GDM1 (cell line): ENCODE measurements at places on chromosomes 2 and 18.

GRCh38 chr2:233772583-233772982 lies 5.5 kb upstream of the MROH2A start:
- DNase-seq: no peak

GRCh38 chr2:45577441-45577840 lies 33.6 kb downstream of the SRBD1 start:
- no peak for DNase-seq

DNA sequence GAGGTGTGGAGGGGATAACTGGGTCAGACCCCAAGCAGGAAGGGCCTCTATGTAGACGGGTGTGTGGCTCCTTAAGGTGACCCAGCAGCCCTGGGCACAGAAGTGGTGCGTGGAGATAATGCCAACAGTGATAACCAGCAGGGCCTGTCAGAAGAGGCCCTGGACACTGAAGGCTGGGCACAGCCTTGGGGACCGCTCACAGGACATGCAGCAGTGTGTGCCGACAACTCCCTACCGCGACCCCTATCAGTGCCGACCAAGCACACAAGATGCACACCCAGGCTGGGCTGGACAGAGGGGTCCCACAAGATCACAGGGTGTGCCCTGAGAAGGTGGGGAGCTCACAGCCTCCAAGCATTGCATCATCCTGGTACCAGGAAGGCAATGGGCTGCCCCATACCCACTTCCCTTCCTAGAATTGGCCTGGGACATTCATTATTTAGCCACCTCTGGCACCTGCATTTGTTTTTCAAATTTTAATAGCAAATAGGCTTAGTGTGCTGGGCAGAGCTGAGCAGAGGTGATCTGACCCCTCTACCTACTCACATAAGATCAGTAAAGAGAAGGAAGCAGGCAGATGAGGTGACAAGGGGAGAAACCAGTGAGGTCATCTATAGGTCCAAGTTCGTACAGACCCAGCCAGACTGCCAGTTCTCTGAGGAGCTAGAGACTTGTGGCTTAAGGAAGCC lies 55.2 kb downstream of the BCL11A start:
- DNase-seq: no peak

DNA sequence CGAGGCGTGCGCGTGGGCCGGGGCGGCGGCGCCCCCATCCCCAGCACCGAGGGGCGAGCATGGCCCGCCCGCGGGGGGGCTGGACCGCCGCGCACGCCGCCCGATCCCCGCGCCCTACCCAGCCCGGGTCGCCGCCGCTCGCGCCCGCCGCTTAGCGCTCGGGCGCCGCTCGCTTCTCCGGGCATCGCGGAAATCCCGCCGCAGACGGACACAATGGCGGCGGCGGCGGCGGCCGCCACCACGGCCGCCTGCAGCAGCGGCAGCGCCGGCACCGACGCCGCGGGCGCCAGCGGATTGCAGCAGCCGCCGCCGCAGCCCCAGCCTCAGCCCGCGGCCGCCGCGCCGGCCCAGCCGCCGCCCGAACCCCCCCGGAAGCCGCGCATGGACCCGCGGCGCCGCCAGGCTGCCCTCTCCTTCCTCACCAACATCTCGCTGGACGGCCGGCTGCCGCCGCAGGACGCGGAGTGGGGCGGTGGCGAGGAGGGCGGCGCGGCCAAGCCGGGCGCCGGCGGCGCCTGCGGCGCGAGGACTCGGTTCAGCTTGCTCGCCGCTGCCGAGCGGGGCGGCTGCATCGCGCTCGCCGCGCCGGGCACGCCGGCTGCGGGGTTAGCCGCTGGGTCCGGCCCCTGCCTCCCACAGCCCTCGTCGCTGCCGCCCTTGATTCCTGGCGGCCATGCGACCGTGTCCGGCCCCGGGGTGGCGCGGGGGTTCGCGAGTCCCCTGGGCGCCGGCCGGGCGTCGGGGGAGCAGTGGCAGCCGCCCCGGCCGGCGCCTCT lies 453 bp downstream of the CABLES1 start:
- no peak for DNase-seq

- no peak for DNase-seq
Measured at GRCh38 chr2:134420920-134421319, 167.0 kb downstream of the MGAT5 start.

DNA sequence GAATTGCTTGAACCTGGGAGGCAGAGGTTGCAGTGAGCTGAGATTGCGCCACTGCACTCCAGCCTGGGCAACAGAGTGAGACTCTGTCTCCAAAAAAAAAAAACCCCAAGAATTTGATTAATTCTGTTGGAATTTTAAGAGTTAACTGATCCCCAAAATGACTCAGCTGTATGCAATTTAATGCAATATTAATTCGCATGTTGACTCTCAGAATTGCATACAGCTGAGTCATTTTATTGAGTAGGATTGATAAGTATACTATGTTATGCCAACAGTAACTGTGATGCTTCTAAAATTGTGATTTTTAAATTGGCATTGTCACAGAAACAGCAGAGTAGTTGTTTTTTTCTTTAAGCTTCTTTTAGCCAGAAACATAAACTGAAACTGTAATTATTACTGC lies 19.6 kb downstream of the MSH2 start:
- no peak for DNase-seq

DNA sequence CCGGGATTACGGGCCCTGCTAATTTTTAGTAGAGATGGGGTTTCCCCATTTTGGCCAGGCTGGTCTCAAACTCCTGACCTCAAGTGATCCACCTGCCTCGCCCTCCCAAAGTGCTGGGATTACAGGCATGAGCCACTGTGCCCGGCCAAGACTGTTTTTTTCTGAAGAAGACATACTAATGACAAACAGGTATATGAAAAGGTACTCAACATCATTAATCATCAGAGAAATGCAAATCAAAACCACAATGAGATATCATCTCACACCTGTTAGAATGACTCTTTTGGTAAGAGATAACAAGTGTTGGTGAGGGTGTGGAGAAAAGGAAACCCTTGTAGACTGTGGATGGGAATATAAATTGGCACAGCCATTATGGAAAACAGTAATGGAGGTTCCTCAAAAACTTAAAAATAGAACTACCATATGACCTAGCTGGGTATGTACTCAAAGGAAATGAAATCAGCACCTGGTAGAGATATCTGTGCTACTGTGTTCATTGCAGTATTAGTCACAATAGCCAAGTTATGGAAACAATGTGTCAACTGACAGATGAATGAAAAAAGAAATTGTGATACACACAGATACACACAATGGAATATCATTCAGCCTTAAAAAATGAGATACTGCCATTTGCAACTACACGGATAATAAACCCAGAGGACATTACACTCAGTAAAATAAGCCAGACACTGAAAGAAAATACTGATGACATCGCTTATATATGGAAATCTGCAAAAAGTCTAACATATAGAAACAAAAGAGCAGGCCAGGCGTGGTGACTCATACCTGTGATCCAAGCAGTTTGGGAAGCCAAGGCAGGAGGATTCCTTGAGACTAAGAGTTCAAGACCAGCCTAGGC lies 20.8 kb downstream of the SOS1 start:
- no peak for DNase-seq

GRCh38 chr2:73021371-73022010 lies 50.0 kb downstream of the SFXN5 start:
- no peak for DNase-seq
